Epithelial cell of alveolus of lung (primary cell): ENCODE measurements at places on chromosomes 5 and 9. TPM values are rescaled to one million over a fixed set of nuclear protein-coding genes. Genes with fewer than 3 reads are reported as not detected.

PPP6C gene
- total RNA-seq, result 20.7 and 32.9 TPM in 2 replicates

UNC13B gene
- total RNA-seq, result 8.0 and 10.7 TPM in 2 replicates

CTXN3 gene
- total RNA-seq, result not detected in 2 replicates

MAT2B gene
- total RNA-seq, result 73.0 and 79.5 TPM in 2 replicates

DND1 gene
- 0.26 and 0.64 TPM in 2 replicates for total RNA-seq
